ENCODE measurements at places on chromosomes 6 and 20.
A peak's percentile ranks its signal among the peaks of the same experiment; 100 is the strongest.

- no peak for DNase-seq
Observed at GRCh38 chr6:51678905-51679620, 408.4 kb downstream of the PKHD1 start.

DNA sequence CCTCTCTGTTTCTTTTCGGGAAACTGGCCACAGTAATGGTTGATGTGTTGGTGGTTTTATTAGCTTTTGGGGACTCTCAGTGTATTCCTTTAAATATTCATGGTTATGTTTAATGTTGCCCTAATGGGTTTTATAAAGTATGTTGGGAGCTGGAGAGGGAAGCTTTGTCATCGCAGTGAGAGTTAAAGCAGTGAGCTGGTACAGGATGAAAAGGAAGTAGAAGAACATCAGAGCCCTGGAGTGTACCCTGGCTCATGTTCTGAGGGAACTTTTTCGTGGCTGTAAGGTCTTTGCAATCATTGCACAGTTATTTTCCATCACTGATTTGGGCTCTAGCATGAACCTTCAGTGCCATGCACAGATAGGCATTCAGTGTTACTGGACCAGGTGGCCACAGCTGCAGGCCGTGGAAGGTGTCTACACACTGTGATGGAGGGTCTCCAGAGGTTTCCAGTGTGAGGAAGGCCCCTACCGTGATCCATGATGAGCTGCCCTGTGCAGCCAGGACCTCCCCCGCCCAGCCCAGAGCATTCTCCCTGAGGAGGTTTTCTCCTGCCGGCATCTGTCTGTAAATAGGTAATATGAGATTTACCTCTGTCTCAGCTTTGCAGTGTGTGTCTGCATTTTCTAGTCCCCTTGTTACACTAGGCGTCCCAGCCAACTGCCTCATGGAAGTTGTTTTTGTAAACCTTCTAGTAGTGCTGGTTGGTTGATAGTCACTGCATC lies 22.4 kb upstream of the TMEM217 start:
- DNase-seq: no peak

DNA sequence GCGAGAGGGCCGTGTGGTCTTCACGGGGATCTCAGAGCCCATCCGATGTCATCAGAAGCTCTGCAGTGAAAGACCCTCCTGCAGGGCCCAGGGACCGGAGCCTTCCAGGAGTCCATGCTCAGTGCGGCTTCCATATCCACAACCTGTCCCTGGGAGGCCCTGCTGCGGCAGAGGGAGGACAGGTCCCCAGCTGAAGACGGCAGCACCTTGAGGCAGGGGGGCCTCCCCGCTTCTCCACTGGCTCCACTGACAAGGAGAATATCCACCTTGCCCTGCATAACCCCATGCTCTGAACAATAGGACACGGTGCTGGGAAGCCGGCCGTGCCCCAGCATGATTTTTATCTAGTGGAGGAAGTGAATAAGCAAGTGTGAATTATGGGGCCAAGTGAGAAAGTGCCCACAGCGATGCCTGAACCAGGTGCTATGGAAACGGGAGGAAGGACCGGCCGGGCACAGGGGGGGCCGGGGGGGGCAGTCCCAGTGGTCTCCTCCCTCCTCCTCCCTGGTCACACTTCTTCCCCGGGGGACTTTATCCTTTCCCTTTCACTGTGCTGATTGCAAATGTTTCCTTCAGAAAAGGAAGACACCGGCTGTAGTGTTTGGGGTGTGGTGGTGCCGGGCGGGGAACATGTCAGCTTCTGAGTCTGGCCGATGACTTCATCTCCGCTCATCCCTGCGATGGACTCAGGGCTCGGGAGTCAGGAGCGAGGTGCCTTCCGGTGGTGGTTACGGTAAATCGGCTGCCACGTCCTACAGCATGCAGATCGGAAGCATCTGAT lies 225.1 kb downstream of the ERMARD start:
- DNase-seq: no peak

- DNase-seq: no peak
Observed at GRCh38 chr20:15814911-15815310, 758.3 kb downstream of the KIF16B start.

- no peak for DNase-seq
Observed at GRCh38 chr20:53905019-53905819, 165.2 kb downstream of the BCAS1 start.

DNA sequence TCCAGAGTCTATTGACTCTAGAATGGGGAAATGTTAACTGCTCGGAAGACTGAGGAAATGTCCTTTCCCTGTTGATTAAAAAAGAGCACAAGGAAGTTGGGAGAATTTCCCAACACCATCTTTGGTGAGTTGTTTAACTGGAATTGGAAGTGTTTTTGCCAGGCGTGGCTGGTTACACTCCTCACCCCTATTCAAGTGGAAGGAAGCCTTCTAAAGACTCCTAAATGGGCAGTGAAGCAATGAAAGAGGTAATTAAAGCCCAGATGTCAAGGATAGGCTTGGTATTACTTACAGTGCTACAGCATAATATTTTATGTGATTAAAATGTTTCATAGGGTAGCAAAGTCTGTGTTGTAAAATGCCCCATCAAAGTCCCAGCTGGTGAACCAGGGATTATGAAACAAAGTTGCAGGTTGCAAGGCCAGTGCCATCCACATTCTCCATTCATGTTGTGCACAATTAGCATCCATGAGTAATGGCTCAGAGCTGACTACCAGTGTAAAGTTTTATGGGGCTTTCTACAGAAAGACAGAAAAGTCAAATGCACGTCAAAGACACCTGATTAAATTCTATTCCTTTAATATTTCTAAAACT lies 52.6 kb downstream of the BTBD3 start:
- no peak for DNase-seq

GRCh38 chr6:11522812-11523605 lies 14.5 kb upstream of the TMEM170B start:
- DNase-seq: no peak

GRCh38 chr6:16669227-16669626 lies 92.0 kb downstream of the ATXN1 start:
- DNase-seq: no peak

DNA sequence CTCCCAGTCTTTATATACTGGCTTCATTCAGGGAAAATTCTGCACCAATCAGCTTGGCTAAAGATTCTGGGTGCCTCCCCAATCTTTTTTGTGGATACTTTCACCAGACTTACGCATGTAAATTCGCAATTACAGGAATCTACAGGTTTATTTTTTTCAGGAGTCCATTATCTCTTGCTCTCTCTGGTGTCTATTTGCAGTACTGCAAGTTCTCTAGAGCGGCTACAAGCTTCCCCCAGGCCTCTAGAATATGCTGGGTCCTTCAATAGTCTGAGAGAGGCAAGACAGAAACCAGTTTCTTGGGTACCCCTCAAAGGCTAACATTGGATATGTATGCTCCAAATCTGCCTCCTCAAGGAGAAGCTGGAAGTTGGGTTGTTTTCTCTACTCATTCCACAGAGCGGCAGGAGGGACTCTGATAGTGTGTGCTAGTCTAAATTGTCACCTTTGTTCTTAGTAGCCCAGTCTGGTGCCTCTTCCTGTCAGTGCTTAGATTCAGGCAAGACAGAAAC lies 58.5 kb downstream of the SUN5 start:
- DNase-seq: no peak

GRCh38 chr20:60138256-60139220 lies 180.3 kb downstream of the CDH26 start:
- peak; percentile 65 for DNase-seq

GRCh38 chr6:36976509-36976908 lies 9.5 kb downstream of the MTCH1 start:
- DNase-seq: no peak

- no peak for DNase-seq
Observed at GRCh38 chr20:37342231-37343177, 3.4 kb upstream of the SRC start.

- DNase-seq: no peak
Observed at GRCh38 chr20:59007665-59008511, 834 bp upstream of the CTSZ start.

DNA sequence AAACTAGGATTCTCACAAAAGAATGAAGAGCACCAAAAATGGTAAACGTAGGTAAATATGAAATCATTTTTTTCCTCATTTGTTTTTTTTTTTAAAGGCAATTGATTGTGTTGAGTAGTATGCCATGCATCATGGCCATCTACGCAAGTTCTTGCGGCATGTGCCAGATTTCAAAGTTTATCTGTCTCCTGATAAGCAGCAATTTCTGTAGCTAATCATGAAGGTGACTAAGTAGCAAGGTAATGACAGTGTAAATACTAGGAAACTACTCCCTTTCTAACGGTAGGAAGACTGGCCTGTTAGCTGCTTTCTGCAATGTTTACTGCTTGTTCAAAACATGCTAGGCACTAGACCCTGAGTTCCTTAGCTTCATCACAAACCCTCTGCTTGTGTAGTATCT lies 13.4 kb upstream of the LY86 start:
- DNase-seq: no peak

GRCh38 chr6:22476811-22477390 lies 92.5 kb upstream of the HDGFL1 start:
- no peak for DNase-seq

DNA sequence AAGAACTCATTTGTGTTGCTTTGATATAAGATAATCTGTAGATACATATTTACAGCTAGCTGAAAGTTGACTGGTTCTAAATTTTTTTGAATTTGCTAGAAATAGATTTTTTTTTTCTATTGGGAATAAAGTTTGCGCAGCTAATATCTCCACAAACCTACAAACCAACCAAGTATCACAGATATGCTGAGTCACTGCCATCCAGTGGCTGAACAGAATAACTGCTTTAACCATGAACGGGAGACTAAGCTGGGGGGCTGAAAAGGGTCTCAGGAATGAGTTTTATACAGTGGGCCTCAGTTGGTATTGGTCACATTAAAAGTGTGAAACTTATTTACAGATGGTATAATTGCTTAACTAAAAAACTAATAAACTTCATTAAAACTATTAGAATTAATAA lies 326.7 kb upstream of the CNR1 start:
- no peak for DNase-seq

DNA sequence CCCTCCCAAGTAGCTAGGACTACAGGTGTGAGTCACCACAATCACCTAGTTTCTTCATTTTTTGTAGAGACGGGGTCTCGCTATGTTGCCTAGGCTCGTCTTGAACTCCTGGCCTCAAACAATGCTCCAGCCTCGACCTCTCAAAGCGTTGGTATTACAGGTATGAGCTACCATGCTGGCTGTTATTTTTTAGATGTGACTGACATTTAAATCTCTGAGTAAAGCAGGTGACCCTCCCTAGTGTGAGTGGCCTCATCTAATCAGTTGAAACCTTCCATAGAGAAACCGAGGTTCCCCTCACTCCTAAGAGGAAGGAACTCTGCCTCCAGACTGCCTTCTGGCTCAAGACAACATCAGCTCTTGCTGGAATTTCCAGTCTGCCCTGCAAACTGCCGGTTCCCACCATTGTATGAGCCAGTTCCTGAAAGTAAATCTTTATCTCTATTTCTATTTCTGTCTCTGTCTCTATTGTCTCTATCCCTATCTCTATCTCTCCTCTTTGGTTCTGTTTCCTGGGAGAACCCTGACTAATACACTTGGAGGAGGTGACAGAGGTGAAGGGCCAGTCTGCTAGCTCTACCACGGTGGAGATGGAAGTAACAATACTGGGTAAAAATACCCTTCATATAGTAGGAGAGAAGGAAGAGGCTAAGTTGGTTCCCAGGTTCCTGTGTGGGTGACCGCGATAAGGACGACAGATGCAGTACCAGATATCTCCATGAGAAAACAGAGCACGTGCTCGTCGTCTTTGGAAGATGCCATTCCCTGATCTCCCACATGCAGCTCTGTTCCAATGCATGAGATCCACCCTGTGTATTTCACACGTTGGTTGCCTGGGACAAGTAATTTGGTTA lies 81.0 kb downstream of the MYB start:
- no peak for DNase-seq

DNA sequence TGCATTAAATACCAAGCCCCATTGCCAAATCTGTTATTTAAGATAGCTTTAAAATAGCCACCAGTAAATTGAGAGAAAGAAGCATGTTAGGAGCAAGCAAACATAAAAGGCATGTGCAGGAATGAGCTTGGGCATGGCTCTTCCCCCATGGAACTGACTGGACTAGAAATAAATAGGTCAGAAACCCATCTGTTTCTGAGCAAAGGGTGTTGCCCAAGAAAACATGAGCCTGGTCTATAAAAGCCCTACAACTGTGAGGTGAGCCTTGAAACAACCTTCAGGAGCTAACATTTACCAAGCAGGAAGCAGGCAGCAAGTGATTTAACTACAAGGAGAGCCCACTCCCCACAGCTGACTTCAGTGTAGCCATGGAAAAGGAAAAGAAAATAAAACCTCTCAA lies 126.3 kb downstream of the C6orf118 start:
- no peak for DNase-seq

GRCh38 chr6:95967594-95967993 lies 48.2 kb upstream of the FUT9 start:
- DNase-seq: no peak

DNA sequence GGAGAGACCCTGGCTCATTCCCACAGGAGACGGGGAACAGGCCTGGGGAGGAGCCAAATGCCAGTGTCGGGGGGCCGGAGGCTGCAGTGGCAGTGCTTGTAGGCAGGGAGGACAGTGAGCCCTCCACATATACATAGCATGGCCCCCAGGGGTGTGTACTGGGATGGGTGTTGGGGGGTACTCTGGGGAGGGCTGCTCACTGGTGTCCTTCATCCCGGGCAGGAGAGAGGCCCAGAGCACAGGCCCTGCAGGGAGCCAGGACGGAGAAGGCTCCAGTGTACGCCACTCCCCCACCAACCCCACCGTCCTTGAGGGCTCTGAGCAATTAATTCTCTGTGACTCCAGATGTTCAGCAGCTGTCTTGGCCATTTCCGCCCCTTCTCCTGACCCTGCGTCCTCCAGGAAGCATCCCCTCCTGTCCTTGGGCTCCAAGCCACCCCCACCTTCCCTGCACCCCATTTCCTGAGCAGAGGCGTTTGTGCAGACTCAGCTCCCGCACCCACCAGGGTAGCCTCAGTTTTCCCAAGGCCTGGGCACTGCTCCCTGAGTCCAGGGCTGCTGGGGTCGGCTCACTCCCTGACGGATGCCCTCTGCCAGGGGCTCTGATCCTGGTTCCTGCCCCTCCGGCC lies 3.4 kb upstream of the ABHD16B start:
- DNase-seq: no peak

DNA sequence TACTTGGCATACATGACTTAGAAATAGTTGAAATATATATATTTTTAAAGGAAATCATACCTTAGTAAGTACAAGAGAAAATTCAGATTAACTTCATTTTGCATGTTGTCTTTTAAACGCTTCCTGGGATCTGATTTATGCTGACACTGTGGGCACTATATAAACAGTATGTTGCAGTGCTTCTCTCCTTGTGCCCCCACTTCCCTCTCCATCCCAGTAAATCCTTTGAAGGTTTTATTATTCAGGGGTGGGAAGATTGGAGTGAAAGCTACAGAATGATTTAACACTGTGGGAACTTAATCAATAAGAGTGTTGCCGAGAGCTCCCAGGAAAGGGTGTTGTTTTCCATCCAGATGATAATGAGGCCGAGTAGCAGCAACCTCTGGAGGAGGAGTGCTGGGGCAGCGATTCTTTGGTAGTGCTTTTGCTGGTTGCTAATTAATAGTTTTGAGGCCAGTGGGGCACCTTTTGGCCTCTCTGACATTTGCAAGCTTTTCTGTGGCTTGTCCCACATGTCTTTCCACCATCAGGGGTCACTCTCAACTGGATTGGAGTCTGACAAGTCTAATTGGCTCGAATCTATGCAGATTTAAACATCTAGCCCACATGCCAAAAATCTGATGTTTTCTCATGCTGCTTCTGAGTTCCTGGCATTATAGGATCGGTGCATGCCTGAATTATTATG lies 183.0 kb upstream of the MMS22L start:
- no peak for DNase-seq

- no peak for DNase-seq
Observed at GRCh38 chr6:37600312-37600916, 97.3 kb downstream of the MDGA1 start.

- DNase-seq: no peak
Observed at GRCh38 chr6:25035174-25035511, 99.4 kb upstream of the RIPOR2 start.
